Left renal pelvis (tissue), 4 donors: ENCODE measurements at places on chromosomes 5 and 9.

- DNase-seq = no peak
These were observed 142.2 kb downstream of the CAMK4 start for GRCh38 chr5:111366388-111366787.

DNA sequence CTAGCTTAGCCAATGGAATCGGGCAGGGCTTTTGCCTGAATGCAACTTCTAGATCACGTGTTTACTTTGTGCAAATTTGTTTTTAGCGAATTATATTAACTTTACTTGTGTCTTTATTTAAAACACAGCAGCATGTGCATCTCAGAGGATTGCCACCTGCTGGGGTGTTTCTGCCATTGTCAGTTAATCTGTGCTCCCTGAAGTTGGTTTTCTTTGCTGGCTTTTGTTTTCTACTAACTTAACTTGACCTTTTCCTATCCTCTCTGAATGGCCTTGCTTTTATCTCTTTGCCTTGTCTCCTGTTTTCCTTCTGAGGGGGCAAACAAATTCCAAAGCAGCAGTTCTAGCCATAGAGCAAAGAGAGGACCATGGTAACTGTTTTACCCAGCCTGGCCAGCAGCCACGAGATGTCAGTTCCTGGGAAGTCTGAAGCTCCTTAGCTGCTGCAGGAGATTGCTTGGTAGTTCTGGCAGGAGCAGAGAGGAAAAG is 67.6 kb downstream of the ARHGEF28 start:
- no peak for DNase-seq

DNA sequence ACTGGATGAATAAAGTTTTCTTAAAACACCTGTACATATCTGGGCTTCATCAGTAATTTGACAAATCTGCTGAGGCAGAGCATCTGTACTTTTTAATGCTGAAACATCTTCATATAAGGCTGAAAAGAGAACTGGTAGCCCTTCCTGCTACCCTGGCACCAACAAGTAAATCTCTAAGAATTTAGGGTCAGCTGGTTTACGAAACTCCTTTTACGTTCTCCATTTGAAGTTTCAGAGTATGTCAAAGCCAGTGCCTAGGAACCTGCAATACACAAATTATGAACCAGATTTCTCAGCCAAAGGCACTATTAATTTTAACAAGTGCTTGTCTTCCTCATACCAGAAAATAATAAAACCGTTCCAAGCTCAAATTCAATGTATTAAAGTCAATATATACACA is 3.8 kb downstream of the ZFAND5 start:
- DNase-seq = no peak

- DNase-seq = no peak
These were observed 112.4 kb upstream of the RAI14 start for GRCh38 chr5:34543687-34544086.

- peak; percentile 60 for DNase-seq
These were observed 151.0 kb upstream of the ADAMTS16 start for GRCh38 chr5:4989118-4989517.

DNA sequence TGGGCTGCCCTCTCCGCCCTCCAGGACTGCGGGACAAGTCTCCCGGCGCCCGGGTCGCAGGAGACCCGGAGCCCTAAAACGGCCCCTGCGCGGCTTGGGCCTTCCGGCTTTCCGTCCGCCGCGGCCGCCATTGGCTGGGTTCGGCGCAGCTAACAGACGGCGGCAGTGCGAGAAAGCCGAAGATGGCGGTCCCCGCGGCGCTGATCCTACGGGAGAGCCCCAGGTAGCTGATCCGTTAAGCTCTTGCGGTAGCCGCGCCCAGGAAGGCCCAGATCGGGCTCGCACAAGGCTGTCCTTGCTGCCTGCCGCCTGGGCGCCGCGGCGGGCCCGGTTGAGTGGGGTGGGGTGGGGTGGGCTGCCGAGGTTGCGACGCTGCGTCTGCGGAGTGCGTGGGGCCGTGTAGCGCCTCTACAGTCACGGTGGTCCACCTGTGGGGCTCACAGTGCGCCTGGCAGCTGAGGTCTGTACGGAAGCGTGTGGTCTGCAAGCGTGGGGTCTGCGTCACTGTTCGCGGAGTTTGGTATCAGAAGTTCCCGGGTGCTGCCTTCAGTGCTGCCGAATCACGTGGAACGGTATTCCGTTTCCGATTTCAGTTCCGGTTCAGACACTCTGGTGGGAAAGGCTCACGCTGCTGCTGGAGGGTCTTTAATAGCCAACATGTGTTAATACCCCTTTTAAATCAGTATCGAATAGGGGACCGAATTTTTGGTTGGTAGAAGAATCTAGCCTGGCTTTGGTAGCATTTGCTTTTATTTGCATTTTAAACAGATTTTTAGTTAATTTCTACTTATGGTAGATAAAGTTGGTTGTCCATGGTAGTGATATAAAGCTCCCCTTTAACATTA is at the start of gene COMMD10:
TSS of gene COMMD10 (plus strand) at position 155 of the 845 bp plus-strand sequence.
- peak; percentile 76 for DNase-seq

- no peak for DNase-seq
These were observed 8.1 kb downstream of the HNRNPAB start for GRCh38 chr5:178212241-178213002.

GRCh38 chr5:174520420-174521396 is 203.7 kb upstream of the MSX2 start:
- DNase-seq = no peak
